ENCODE measurements at places on chromosomes 3 and 15.
A peak's percentile ranks its signal among the peaks of the same experiment; 100 is the strongest.

DNA sequence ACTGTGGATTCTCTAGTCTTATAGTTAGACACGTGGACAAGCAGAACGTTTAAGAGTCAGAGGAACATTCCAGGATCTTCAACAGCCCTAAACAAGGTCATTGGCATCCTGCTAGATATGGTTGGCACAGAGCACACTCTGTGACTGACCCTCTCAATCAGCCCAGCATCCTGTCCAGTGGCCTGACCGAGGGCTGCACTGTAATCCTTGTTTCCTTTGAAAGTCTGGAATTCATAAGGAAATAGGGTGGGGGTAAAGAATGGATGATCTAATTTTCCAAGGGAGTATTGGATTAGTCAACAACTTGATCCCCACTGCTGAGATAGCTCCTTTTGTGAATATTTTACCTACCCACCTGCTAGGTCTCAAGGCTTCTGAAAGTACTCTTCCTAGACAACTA is 94.5 kb upstream of the DLG1 start:
- no peak for DNase-seq

- DNase-seq = no peak
Measured at GRCh38 chr15:100383302-100384107, 41.7 kb upstream of the ADAMTS17 start.

DNA sequence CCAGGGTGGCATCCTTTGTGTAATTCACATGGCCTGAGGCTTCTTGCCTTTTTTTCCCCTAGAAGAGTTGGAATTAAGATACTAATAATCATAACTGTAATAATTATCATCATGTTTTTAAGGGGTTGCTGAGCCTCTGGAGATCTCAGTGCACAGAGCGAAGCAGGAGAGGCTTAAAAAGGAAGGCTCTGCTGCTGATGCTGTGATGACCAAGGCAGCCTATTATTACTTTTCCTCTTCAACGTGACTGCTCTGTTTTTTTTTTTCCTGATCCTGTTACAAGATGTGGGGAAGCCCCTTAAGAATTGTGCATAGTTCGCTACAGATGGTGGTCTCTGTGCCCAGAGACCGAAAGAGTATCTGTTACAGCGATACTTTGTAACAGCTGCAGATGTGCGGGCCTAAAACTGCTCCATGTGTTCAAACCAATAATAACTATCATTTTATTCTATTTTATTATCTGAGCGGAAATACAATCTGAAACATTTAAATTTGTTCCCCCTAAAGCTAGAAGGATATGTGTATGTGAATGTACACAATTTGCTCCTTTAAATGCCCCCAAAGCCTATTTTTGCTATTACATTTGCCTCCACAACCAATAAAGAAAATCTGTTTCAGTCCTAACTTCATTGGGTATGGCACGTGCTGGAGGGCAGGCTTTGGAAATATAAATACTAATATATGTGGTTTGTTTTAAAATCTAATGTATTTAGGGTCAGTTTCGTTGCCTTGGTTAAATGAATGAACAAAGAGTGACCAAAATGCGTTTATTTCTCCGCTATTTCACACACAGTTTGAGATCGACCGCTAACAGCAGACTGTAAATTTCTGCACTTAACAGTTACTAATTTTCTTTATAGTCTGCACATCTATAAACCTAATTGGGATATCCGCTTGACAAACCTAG is 4.6 kb downstream of the SHOX2 start:
- no peak for DNase-seq

GRCh38 chr3:5498981-5499380 is 311.5 kb downstream of the EDEM1 start:
- no peak for DNase-seq

DNA sequence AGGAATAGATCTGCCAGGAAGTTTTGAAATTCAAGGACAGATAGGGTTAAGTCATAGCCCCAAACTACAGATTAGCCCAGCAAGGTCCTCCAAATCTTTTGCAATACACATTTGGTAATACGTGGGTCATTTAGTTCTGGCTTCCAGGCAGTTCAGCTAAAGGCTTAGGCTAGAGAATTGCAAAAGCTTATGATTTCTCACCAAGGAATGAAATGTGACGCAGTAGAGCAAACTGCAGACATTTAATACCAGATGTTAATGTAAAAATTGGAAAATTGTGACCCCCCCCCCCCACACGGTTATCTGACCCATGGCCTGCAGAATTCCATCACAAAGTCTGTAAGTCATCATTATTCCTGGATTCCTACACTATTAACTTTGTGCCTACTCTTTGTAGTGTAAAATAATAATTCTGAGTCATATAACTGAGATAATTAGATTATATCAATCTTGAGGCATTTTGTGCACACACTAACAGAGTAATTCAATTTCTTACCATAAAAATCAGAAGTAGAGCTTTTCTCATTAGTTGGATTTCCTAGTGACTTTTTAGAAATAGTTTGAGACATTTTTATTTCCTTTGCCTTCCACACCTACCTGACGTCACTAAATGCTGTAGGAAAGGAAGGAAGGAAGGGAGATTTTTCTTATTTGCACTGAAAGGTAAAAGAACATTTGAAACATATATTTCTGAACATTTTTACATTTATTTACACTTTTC is 235.2 kb downstream of the DTWD1 start:
- no peak for DNase-seq

DNA sequence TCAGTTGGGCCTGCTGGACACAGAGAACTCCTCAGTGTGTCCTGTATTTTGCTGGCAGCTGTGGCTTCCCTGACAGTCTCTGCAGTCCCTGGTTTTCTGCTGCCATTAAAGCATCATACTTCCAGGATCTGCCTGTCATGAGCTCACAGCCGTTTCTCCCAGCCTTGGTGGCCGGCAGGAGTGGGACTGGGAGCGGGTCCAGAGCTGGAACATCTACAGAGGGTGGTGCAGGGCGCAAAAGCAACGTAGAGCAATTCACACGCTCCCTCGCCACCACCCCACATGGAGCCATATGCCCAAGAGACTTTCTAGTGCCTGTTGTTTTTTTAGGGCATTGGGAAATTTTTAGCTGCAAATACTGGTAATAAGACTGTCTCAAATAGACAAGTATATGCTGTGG is 33.6 kb downstream of the ABTB1 start:
- DNase-seq = no peak

- DNase-seq = no peak
Measured at GRCh38 chr3:190401963-190402362, 14.0 kb downstream of the CLDN16 start.

GRCh38 chr3:135811651-135812050 is 153.9 kb upstream of the PPP2R3A start:
- DNase-seq = no peak

DNA sequence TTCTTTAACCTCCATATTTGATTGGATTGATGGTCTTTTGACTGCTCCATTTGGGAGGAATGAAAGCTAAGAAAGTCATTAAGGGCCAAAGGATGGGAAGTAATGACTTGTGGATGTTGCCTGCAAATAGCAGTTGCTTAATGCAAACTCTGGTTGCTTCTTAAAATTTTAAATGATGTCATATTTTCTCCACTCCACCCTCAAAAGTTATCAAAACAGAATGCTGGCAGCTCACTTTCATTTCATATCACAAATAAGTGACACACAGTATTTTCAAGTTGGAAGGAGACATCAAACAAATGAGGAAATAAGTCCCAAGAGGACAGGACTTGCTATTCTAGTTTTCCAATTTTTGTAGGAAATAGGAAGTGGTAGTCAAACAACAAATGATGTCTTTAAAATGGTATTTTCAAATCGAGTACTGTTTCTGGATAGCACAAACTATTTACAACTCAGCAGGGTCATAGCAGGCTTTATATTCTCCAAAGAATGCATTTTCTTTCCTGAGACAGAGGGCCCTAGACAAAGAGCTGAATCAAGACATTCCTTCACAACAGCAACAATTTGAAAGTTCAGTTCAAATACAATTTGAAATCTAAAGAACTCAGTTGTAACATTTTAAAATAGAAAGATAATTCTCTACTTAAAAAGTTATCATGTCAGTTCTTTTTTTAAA is 165.1 kb upstream of the UBE2E1 start:
- no peak for DNase-seq

GRCh38 chr3:133380481-133381225 is 19.2 kb upstream of the BFSP2 start:
- no peak for DNase-seq

- DNase-seq = peak; percentile 83
Measured at GRCh38 chr3:52056521-52056967, at the start of gene DUSP7. DUSP7 (minus strand) TSS chr3:52056571; CDS start chr3:52056366, 205 bp downstream.

DNA sequence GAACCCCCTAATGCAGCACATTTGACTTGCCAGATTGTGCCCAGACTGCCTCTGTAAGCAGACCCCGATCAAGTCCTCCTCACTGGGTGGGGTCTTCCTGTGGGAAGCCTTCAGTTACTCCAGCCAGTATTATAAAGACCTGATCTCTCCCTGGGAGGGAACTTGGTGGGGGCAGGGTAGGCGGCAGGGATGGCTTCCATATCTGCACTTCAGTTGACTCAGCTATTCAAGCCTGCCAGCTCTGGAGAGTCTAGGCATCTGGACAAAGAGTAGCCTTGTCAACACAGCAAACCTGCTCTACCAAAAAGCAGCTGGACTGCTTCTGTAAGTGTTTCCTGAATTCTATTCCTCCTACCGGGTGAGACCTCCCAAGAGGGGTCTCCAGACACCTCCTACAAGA is 21.0 kb upstream of the SLC25A38 start:
- no peak for DNase-seq

DNA sequence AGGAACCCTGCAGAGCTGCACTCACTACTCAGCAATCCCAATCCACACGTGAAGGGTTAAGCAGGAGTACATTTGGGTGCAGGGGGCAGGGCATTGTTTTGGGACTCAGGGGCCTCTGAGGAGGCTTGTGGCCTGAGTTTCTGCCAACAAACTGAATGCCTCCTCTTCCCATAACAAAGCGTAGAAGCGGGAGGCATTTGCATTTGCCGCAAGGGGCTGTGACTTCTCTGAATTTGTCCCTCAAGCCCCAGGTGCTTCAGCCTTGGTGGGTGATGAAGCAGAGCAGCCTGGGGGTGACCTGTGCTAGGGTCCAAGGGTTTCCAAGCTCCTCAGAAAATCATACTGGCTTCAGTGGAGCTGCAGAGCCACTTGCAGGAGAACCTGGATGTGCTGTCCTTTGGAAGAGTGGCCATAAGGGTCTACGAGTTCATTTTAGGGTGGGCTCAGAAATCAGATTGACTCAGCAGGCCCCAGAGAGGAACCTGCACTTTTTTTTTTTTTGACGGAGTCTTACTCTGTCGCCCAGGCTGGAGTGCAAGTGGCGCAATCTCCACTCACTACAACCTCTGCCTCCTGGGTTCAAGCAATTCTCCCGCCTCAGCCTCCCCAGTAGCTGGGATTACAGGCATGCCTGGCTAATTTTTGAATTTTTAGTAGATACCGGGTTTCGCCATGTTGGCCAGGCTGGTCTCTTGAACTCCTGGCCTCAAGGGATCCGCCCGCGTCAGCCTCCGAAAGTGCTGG is 1.4 kb upstream of the RPSA start:
- no peak for DNase-seq

GRCh38 chr3:48238531-48239085 is 2.3 kb upstream of the ZNF589 start:
- DNase-seq = no peak

DNA sequence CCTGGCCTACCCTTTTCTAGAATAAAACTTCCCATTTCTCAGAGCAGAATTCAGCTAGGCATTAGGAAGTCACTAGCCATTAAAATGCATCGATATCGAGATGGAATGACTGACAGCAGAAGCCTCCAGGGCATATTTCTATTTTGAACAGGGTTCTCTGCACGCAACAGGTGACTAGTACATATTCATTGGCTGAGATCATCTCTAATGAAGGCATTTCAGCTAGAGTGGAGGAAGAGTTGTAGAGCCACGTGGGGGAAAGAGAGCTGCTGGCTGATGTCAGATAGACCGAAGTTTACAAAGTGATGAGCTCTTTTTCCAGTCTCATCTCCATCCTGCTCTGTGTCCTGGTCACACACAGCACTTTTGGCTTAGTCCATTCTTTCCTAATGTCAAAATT is 7.5 kb downstream of the TMEM40 start:
- no peak for DNase-seq

GRCh38 chr15:58380280-58380945 is 51.4 kb upstream of the LIPC start:
- DNase-seq = no peak

GRCh38 chr3:21508246-21508645 is 242.8 kb downstream of the ZNF385D start:
- DNase-seq = no peak

GRCh38 chr3:178352326-178353005 is 183.8 kb upstream of the KCNMB2 start:
- DNase-seq = no peak

DNA sequence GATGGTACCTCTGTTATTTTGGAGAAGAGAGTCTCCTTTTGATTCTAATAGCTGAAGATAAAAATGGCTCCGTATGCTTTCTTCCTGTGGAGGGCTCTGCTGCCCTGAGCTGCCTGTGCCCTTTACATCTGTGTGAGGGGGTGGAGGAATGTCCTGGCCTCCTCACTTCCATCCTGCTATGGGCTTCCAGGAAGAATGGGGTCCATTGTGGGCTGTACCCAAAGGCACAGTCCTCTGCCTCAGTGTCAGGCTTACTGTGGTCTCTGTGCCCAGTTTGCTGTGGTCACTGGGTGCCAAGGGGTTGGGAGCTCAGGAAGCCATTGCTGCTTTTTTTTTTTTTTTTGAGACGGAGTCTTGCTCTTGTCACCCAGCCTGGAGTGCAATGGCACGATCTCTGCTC is 14.4 kb downstream of the DAG1 start:
- no peak for DNase-seq

DNA sequence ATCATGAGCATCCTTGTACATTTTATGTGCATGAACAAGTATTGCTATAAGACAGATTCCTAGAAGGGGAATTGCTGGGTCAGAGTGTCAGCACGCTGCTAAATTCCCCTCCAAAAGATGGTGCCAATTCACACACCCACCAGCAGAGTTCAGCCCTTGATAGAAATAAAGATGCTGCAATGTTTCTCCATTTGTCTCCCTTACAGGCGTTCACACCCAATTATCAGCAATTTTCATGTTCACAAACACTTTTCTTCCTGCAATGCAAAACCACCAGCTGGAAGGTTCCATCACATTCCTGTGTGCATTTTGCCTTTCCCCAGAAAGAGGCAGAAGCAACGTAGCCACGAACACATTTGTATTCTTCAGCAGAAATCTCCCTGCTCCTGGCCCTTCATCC is 3.3 kb upstream of the TAMM41 start:
- no peak for DNase-seq

DNA sequence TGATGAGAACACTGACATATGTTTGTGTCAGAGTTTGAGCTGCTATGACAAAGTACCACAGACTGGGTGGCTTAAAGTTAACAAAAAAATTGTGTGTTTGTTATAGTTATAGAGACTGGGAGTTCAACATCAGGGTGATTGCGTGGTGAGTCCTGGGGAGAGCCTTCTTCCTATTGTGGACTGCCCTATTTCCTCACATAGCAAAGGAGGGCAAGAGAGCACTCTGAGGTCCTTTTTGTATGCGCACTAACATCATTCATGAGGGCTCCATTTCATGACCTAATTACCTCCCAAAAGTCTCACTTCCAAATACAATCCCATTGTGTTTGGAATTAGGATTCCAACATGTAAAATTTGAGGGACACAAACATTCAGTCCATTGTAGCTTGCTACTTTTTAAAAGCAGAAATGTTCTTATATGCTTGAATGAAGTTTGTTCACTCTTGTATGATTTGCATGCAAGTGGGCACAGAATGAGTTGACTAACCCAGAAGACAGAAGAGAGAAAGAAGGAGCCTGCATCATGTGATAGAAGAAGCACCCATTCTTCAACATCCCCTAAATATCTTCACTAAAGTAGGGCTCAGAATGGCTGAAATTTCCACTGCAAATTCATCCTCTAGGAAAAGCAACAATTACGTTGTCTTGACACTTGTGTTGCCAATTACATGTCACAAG is 18.9 kb upstream of the ALCAM start:
- DNase-seq = no peak

GRCh38 chr3:101270149-101270548 is 50.2 kb downstream of the IMPG2 start:
- DNase-seq = no peak

All from substantia nigra (tissue), 51 donors.